ENCODE measurements at places on chromosomes 5 and 9.

DNA sequence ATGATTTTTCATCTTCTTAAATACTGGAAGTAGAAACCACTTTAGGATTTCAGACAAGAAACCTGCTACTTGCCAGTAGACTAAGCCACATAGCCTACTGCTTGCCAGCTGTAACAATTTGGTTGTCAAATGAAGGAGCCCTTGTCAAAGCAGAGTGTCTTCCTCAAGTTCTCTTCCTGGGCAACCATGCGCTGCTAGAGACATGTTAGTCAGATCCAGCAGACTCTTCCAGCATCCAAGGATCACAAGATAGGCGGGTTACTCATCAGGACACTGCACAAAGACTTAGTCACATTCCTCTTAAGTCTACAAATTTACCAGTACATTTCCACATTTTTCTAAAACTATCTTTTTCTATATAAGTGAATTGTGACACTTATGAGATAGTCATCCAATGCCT is 24.4 kb downstream of the SKIC3 start:
- DNase-seq: no peak

GRCh38 chr5:55101556-55102276 is 730 bp upstream of the GZMA start:
- DNase-seq: no peak

GRCh38 chr5:150511578-150512367 is 3.8 kb downstream of the NDST1 start:
- DNase-seq: no peak

DNA sequence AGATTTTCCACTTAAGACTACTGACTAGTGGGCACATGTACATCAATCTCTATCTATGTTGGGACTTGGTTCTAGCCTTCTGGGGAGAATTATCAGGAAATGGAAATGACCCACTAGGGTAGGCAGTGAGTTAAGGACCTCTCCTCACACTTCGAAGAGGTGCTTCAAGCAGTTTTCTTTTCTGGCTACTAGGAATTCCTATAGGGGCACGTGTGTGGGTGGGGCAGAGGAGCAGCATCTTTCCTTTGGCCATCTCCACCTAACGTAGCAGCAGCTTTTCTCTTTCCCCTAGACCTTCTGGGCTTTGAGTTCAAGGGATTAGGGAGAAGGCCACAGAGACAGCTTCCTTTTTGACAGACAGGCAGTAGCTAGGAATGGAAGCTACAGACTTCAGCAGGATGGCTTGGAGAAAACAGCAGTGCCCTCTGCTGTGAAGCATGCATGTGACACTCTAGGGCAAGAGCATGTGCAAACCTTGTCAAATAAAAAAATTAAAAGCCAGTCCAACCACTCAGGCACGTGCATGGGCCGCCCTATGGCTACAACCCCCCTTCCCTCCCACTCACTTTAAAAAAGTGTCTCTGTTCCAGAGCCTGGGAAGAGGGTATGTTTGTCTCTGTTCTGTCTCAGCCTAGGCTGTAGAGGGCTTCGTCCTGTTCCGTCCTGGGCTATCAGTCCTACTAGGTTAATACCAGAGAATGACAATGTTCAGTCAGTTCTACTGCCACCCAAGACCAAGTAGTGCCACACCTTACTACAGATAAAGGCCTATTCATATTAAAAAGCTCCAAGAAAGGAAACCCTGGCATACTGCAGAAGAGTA is 8.7 kb upstream of the GFRA3 start:
- DNase-seq: no peak

DNA sequence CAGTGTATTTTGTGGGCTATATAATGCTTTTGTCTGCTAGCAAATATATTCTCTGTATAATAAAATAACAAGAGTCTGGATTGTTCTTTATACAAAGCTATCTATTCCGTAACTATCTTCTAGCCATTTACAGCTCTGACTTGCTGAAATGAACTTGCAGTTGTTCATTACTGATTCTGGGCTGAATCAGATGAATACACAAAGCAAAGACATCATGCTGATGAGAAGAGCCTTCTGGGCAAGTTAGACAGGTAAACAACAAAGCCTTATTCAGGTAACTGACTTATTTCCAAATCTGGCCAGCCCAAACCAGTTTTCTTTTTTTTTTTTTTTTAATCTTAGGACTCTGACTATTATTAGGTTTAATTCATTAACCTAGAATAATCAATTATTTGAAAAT is 255.5 kb downstream of the KIAA0825 start:
- no peak for DNase-seq

DNA sequence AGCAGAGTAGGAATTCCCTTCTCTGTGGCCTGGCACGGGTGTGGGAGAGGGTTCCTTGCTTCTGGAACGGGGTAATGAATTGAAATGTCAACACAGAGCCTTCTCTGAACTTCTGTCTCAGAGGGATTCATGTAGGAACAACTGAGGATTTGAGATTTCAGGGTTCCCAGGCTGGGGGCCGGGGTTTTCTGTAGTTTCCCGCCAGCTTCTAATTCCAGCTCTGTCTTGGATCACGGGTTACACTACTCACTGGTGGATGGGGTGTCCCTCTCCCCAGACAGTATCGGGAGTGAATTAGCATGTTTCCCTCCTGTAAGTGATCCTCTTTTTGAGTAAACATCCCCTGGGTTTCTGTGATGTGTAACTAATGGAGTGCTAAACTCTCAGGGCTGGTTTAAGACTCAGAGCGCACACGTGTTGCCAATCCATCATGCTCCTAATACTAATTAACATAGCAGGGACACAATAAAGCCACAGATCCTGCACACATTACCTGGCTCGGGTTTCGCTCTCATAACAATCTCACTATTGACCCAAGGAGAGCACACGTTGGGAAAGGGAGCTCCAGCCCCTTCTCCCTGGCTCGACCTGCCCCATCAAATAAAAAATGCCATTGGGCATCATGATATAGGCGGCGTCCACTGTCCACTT is 18.1 kb upstream of the DMRT2 start:
- DNase-seq: no peak

DNA sequence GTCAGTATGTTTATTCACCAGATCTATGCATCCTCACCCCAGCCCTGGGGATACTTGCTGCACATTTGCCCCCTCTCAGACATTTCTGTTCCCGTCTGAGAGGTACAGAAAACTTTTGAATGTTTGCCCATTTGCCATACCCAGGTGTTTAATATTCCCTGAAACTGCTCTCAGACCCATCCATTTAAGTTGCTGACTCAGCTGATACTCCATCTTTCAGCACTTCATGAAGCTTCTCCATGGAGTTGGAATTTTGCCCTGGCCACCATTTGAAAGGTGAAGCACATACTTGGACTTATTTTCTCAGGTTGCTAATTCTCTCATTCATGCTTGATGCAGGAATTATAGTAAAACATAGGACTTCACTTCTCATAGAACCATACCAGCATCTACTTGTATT is 203.9 kb upstream of the OR13F1 start:
- no peak for DNase-seq

GRCh38 chr5:37553720-37554404 is 174.7 kb downstream of the WDR70 start:
- DNase-seq: no peak

- no peak for DNase-seq
Observed at GRCh38 chr9:37811906-37812476, 11.4 kb downstream of the DCAF10 start.

GRCh38 chr5:2697041-2697440 is 54.4 kb downstream of the IRX2 start:
- no peak for DNase-seq

DNA sequence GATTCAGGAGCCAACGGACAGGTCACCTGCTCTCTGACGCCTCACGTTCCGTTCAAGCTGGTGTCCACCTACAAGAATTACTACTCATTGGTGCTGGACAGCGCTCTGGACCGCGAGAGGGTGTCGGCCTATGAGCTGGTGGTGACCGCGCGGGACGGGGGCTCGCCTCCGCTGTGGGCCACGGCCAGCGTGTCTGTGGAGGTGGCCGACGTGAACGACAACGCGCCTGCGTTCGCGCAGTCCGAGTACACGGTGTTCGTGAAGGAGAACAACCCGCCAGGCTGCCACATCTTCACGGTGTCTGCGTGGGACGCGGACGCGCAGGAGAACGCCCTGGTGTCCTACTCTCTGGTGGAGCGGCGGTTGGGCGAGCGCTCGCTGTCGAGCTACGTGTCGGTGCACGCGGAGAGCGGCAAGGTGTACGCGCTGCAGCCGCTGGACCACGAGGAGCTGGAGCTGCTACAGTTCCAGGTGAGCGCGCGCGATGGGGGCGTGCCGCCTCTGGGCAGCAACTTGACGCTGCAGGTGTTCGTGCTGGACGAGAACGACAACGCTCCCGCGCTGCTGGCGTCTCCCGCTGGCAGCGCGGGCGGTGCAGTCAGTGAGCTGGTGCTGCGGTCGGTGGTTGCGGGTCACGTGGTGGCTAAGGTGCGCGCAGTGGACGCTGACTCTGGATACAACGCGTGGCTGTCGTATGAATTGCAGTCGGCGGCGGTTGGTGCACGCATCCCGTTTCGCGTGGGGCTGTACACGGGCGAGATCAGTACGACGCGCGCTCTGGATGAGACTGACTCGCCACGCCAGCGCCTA is 1.7 kb downstream of the PCDHA10 start:
- DNase-seq: no peak

GRCh38 chr9:127863191-127863621 is 8.7 kb upstream of the ENG start:
- no peak for DNase-seq

DNA sequence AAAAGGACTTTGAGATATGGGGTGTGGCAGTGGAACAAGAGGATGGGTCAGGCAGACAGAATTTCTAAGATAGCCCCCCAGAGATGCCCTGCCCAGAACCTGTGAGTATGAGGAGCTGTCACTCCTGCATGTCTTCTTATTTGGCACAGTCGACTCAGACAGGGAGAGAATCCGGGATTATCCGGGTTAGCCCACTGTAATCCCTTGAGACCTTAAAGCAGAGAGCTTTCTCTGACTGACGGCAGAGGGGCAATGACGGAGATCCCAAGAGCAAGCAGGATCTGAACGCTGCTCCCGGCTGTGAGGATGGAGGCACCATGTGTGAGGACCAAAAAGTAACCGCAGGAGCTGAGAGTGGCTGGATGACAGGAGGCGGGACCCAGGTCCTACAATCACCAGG is 8.8 kb upstream of the NHP2 start:
- no peak for DNase-seq

- DNase-seq: peak; percentile 67
Observed at GRCh38 chr5:58887721-58888409, 305.0 kb downstream of the RAB3C start.

- DNase-seq: no peak
Observed at GRCh38 chr5:72255237-72255636, 64.8 kb downstream of the MRPS27 start.

DNA sequence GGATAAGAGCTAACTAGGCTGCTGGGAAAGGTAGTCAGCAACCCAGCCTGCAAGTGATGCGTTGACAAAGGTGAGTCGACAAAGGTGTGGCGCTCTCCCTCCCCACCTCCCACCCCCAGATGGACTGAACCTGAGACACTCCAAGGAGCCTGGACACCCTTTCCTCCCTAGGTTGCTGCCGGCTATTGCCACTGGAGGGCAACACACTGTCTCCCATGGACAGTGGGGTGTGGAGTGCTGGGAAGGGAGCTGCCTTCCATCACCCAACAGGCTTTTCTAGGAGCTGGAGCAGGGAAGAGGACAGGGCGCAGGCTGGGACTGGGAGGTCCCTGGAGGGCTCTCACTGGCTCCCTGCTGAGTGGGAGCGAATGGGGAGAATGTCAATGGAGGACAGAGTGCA is 75.4 kb upstream of the ARAP3 start:
- no peak for DNase-seq

DNA sequence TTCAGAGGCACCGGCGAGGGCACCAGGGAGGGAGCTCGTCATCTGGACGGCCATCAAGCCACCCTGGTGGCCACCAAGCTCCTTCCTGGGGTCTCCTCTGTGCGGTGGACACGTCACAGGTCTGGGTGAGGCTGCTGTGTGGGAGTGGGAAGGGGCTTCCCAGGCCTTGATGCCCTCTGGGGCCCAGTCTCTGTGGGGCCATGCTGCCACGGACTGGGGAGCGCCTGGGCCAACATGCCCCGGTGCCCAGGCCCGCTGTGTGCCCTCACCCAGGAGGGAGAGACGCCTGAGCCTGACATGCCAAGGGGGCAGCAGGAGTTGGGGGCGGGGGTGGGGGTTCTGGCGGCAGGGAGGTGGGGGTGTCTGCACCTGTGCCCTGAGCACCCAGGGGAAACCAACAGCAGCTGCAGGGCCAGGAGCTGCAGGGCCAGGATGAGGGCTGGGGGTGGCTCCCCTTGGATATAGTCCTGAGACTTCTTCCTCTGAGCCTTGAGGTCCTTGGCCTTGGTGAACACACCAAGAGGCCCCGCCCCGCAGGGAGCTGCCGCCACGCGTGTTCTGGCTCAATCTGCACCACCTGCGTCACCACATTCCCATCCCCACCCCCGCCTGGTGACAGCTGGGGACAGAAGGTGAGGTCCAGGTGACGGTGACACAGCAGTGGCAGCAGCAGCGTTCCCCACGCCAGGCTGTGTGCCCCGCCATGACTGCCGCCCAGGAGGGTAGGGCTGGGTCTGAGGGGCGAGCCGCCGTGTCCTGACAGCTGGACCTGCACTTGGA is 15.3 kb upstream of the SEC16A start:
- DNase-seq: no peak

- DNase-seq: no peak
Observed at GRCh38 chr5:72046106-72046505, 61.2 kb upstream of the MAP1B start.

DNA sequence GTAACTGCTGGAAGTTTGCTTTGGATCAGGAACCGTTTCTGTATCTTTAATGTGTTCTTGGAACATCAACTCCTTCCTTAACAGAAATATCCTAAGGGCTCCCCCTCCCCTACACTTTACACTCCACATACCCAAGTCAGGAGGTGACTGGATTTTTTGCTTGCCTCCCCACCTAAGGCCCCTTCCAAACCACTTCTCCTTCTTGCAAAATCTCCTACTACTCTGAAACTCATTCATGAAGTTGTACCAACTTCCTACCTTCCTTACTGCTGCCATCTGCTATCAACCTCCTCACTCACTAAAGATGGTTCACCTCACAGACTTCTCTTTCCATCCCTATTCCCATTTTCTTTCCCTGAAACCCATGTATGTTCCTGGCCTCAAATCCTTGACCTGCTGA is 16.1 kb downstream of the TXN start:
- DNase-seq: no peak

- no peak for DNase-seq
Observed at GRCh38 chr5:81530919-81531318, 137.0 kb upstream of the ACOT12 start.

GRCh38 chr5:118228489-118228888 is 759.9 kb downstream of the DTWD2 start:
- DNase-seq: no peak

DNA sequence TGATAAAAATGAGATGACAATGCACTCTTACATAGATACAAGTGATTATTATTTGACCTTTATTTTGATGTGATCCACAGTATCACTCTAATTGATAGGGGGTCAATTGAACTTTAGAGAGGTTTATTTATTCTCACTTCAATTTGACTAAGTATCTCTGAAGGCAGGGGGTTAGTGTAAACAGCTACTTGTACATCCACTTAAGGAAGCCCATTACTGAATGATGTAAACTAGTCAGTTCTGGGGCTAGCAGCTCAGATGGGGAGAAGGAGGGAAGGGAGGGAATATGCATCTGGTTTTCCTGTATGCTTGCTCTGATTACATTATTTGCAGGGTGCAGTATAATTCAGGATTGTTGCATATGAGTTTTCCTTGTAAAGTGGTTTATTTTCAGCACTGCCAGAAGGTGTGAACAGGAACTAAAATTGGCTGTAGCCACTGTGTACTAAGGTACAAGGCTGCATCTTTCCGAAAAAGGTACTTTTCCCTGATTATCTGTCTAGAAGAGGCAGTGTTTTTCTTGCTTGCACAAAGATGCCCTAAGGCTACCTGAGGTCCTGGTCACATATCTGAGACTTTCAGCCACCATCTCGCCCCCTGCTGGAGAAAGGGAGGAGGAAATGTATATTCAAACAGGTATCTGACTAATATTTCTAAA is 51.2 kb downstream of the MRPS27 start:
- DNase-seq: no peak
